ENCODE measurements at places on chromosomes 16 and 17.

DNA sequence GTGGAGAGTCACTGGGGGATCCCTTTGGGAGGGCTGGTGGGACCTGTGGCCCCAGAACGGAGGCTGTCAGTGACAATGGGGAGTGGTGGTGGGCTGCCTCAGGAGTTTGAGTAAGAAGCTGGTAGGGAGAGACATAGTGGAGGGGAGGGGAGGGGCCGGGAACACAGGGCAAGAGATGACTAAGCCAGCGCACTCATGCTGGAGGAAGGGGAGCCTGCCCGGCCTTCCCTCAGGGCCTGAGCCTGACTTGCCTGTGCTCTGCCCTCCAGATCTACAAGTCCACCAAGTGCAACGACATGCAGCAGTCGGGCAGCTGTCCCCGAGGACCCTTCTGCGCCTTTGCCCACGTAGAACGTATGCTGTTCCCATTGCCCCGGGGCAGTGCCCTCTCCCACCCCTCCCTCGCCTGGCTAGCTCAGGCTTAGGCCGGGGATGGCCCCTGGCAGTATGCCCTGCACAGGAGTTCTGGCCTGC, 29.3 kb downstream of the UNC13D start:
- DNase-seq: no peak

DNA sequence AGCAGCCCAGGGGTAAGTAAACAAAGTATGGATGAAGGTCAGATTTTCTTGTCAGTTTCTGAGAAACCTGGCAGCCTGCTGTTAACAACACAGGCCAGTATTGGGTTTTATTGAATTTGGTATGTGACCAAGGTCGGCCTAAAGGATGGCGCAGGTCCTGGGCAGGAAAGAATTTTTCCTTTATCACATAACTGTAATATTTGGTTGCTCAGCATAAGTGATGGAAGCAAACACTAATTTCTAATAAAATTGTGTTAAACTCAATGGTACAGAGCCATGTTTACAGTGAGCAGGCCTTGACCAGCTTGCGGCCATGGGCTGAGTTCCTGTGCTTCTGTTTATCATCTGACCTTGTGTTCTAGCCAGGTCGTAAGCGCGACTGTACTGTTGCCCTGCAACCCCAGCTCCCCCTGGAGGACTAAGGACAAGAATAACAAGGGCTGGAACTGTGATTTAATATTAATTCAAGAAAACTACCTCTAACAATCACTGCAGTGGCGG, 10.5 kb downstream of the POLDIP2 start:
- DNase-seq: no peak

DNA sequence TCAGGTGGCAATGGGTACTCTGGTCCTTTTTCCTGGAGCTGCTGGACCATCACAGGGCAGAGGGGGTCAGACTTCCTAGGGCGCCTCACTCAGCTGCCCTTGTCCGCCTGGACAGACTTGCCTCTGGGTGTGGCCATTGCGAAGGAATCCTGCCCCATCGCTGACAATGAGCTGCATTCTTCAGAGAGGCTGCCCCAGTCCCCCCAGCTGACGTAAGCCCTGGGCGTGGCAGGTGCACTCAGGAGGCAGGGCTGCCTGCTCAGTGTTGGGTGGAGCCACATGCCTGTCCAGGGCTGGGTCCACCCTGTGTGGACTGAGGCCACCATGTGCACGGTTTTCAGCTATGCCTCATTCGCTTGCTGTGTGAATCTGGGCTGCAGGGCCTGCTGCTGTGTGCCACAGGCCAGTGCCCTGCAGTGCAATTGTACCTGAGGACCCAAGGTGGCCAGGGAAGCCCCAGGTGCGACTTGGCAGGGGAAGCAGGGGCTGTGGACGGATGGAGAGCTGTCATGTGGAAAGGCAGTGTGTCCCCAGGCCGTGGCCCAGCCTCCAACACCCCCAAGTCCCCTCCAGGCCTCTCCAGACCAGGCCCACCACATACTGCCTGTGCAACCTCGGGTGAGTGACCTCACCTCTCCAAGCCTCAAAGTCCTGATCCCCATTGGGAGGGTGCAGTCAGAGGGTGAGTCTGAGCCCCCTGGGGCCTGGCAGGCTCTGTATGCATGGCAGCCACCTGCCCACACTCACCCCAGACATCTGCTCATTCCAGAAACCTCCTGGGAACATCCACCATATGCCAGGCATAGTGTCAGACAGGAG, 14.0 kb upstream of the MPRIP start:
- no peak for DNase-seq

DNA sequence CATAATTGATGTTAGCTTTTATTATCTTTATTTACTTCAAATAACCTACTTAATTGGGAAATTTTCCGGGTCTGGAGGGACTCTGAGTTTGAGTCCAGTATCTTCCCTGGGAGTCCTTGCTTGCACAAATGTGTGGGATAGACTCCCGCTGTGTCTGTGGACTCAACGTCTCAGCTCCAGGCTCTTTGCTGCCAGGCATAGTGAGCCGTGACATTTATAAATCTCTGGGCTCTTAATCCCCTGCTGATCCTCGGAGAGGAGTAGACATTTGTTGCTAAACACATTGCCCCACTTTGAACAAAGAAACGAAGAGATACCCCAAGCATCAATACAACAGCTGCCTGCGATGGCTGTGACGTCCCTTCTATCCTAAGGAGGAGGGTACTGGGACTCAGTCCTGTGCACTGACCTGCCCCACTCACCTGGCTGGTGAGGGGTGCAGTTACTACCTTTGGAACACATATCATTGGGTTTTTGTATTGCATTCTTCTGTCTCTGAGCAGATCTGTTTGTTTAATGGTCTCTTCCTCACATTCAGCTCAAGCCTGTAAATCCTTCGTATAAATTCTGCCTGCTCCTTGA, 316.9 kb downstream of the HAPSTR1 start:
- DNase-seq: no peak

DNA sequence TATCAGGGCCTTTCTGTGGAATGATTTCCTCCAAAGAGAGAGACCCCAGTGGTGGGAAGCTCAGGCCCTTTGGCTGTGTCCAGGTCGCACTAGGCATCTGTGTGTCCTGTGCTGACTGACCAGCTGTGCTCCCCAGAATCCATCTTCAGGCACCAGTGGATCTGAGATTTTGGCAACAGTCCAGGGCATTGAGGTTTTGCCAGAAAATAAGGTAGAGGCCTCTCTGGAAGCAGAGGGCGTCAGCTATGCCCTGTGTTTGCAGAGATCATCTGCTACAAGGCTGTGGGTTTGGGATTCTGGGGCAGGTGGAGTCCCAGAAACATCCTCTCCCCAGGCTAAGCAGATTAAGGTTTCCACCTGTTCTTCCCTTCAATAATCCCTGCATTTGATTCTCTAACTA, 57.5 kb upstream of the TOB1 start:
- DNase-seq: no peak

DNA sequence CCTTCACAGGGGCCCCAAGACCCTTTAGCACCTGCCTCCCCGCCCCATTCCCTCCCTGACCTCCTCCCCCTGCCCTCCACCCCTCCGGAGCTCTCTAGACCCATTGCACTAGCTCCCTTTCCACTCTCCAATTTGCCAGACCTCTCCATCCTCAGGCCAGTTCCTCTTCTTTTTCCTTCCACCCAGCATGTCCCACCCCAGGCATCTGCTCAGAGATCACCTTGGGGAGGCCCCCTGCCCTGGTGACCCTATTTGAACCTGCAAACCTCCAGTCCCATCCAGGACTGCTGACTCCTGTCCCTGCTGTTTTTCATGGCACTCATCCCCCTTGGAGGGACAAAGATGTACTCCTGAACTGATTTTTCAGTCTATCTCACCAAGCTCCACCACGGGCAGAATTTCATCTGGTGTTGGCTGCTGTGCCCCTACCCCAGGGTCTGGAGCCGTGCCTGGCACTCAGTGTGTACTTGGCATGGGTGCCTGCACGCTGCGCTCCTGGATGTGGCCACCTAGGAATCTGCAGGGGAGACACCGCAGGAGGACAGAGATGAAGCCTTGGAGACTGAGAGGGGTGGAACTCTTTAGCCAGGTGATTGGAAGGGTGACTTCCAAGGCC, 85.6 kb upstream of the CACNG5 start:
- no peak for DNase-seq
